Small intestine (tissue), 16 donors: ENCODE measurements at places on chromosomes 7 and 10.

GRCh38 chr10:124222318-124222987, 129.1 kb upstream of the CHST15 start:
- no peak for DNase-seq

DNA sequence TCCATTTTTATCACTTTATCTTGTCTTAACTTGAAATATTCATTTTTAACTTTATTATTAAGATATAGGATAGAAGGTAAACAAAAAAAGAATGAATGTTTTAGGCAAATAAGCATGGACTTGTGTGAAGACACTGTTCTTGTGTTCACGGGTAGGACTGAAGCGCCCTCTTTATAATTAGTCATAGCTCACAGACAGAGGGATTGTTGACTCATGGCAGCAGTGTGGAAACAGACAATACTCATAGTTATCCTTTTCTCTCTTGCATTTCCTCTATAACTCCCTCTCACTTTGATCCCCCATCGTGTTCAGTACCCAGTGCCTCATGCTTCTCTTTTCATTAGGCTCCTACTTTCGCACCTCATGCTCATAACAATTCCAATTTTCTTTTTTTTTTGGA, 731.8 kb downstream of the PHTF2 start:
- DNase-seq, result no peak

GRCh38 chr10:97328646-97329453, 5.7 kb downstream of the FRAT2 start:
- DNase-seq, result peak; percentile 51

DNA sequence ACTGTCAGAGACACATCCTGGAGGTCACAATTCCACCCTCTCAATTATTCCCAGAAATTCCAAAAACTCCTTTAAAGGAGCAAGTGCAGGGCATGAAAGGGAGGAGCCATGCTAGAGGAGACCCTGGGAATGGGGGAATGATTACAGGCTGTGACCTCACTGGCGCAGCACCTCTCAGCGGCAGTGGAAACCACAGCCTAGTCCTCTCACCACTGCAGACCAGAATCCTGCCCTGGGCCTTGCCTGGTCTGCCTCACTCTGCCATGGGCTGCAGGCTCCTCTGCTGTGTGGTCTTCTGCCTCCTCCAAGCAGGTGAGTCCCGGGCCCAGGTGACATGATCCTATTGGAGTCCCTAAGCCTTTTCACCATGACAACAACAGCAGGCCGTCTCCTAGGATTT, 50.5 kb upstream of the PRSS58 start:
- no peak for DNase-seq

DNA sequence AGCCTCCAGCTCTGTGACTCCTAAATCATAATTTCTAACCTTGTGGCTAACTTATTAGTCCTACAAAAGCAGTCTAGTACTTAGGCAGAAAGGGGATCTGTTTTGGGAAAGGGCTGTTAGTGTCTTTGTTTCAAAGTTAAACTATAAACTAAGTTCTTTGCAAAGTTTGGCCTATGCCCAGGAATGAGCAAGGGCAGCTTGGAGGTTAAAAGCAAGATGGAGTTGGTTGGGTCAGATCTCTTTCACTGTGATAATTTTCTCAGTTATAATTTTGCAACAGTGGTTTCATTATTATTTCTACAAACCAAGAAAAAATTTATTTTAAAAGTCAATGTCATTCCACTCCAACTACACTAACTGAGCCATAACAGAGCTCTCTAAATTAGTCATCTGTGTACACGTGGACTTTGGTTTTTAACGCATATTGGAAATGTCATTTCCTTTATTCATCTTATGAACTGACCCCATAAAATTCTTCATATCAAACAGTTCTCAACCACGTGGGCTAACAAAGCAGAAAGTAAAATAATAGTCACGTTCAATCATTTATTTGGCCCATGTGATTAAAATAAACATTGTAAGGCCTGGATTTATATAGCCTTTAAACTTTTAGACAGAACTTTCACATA, 143.2 kb upstream of the C7orf33 start:
- DNase-seq, result peak; percentile 74

DNA sequence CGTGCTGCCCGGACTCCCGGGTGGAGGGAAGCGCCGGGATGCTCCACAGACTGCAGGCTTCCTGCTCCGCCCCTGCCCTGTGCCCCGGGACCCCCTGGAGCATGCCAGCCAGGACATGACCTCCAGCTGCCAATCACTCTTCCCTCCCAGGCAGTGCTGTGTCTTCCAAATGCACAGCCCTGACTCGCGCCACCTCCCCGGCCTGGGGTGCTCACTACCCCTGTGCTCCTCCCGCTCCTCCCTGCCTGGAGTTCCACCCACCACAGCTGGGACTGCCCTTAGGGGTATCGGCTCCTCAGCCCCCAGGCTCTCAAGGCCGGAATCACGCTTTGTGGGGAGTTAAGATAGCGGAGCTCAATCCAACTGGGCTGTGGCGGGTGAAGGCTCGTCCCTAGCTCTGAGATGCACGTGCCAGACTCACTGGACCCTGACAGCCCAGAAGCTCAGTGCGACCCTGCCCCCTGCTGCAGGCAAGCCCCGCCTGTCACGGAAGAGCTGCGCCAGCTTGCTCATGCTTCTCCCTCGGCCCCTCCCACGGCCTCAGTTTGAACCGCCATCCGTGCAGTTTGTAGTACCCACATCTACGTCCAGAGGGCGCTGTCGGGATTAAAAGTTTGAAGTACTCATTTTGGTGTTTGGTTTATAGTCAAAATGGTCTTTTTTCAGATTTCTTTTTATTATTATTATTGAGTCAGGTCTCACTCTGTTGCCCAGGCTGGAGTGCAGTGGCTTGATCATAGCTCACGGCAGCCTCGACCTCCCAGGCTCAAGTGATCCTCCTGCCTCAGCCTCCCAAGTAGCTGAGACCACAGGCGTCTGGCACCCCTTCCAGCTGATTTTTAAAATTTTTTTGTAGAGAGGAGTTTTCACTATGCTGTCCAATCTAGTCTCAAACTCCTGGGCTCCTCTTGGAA, 142.5 kb upstream of the TCERG1L start:
- DNase-seq, result peak; percentile 59

DNA sequence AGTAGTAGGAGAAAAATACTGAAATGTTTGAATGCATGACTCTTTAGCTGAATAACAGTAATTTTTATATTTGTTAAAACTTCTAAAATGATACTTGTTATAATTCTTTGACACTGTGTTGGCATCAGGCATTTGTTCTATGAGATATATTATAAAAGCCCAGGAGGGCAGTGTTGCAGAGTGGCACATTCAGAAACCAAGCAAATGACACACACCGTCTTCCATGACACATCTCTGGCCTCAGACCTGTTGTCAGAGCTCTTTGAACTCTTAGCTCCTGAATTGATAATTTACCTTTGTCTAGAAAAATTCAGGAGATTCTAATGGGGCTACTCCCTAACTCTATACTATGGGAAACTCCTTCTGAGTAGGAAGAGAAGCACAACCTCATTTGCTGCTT, 62.4 kb upstream of the MDFIC start:
- no peak for DNase-seq

DNA sequence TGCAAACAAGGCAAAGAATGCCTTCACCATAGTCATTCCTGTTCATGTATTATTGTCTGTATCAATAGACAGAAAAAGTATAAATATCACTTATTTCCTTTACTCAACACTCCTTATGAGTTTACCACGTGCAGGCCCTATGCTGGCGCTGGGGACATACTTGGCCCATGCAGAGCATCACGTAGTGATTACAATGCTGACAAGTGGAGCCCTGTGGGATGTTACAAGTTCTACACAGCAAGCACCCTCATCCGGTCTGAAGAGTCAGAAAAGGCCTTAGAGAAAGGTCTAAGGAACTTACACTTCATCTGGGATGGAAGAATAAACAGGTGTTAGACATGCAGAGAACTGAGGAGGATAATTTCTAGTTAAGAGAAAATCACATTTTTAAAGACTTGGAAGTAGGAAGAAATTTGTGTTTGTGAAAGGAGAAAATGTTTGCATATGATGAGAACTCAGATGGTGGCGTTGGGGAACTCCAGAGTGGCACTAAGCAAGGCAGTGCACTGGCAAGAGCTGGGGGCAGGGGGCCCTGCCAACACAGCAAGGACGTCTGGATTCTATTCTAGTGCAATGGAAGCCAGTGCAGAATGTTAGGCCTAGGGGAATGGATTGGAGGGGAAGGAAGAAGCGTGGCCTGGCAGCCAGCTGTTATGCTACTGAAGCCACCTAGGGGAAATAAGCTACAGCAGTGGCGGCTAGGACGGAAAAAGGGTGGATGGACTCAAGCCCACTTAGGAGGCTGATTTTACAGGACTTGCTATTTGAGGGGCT, 116.2 kb downstream of the ELMO1 start:
- DNase-seq, result no peak

DNA sequence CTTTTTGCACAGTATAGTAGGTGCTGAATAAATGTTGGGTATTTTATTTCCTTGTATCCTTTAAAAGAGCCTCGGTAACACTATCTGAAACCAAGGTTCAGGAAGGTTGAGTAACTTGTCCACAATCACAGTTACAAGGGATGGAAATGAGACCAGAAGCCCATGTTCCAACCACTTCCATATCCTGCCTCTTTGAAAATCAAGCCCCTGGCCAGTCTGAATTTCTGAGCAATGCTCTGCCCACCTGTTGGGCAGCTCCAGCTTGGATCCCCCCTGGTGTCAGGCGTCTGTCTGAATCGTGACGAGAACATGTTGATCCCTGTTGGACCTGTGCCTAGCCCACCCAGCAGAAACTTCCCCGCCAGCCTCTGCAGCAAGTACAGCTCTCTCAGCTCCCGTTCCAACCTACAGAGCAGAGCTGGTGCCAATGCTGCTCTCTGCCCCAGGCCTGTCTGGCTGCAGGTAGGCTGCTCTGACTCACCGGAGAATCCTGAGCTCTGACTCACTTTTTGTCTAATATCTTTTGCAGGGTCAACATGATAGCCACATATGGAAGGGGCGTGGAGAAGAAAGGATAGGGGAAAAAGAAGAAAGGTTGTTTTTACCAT, 595.5 kb downstream of the INHBA start:
- DNase-seq, result no peak

DNA sequence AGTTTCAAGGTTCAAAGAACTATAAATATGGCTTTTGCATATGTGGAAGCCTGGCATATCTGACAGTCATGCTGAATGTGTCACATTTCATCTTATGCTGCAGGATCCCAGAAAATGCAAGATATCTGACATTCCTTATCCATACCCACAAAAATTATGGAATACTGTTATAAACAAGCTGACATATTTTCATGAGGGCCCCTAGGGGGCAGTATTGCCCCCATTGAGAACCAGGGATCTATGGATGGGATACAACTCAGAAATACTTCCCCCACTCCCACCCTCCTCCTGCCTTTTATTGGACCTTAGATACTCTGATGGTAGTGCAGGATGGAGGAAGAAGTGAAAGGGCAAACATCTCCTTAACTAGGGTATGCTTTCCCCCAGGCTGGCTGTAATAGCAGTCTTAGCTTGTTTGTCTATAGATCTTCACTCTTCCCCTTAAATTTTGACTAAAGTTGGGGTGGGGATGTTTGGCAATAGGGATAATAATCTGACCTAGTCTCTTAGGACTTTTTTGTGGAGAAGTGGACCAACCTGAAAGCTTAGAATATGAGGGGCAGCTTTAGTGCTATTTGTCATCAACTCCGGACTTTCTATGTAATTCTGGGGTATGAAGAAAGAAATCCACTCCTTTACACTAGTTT, 3.5 kb upstream of the GNGT1 start:
- DNase-seq, result peak; percentile 31

DNA sequence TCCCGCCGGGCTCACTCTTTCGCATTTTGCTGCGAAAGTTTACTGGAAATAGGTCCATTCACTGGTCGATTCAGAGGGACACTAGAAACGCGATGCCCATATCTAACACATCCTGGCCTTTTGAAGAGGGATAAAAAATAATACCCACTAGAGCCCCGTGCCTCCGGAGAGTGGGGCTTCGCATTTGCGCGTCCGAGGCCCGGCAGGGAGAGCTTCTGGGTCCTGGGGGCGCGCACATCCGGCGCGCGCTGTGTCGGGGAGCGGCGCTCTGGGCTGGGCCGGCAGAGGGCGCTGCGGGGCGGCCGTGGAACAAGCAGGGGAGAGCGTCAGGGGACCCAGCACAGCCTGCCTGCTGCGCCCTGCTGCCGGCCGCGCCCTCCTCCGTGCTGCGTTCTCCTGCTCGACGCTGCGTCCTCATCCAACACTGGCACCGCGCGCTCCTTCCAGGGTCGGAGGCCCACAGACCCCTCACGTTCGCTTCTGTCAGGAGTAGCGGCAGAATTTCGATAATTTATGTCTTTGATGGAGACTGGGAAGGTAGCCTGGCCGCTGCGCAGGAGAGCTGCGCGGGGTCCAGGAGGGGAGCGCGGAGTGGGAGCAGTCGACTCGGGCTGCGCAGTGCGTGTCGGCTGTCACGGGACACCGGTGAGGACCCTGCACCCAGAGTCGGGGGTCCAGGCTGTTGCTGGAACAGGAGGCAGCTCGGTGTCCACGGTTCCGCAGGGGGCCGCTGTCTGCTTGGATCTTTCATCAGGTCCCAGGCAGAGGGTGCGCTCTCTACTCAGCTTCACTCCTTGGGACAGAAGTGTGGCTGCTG, 41.5 kb upstream of the ZNF32 start:
- peak; percentile 75 for DNase-seq

DNA sequence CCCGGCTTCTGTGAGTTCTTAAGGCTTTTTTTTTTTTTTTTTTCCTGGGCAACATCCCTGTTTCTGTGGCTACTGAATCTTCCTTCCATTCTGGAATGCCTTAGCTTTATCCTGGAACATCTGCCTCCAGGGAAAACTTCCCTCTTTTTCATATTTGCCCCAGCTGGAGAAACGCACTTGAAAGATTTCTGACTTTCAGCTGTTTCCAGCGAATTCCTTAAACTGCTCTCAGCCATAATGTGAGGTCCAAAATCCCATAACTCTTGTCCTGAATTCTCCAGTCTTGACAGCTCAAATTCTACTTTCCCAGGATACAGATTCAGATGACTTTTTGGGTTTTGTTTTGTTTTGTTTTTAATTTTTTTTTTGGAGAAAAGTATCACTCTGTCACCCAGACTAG, 263.6 kb upstream of the AUTS2 start:
- no peak for DNase-seq

GRCh38 chr10:95247200-95247880, 43.5 kb downstream of the PDLIM1 start:
- peak; percentile 9 for DNase-seq

- peak; percentile 39 for DNase-seq
Measured at GRCh38 chr7:149310113-149310836, 48.3 kb downstream of the ZNF783 start.

- DNase-seq, result no peak
Measured at GRCh38 chr7:111413739-111414138, 148.6 kb downstream of the IMMP2L start.

- no peak for DNase-seq
Measured at GRCh38 chr7:20275637-20276036, 55.1 kb upstream of the ITGB8 start.

DNA sequence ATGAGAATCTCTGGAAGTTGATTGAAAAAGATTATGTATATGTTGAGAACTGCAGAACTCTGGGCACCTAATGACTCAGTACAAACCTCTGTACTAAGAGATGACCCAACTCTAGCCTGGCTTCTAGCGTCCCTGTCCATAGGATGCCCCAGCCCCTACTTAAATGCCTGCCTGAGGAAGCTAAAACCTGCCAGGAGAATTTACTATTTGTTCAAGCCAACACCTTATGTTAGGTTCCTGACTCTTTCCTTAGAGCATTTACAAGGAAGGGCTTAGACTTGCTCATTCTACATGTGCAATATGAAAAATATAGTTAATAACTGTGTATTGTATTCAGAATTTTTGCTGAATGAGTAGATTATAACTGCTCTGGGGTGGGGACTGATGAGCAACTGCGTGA, 37.5 kb upstream of the AOAH start:
- DNase-seq, result no peak
